ENCODE measurements at places on chromosomes 6 and 20. TPM values are rescaled to one million over a fixed set of nuclear protein-coding genes. Genes with fewer than 3 reads are reported as not detected.

STK4 gene
- 13.7 TPM for total RNA-seq

TGM3 gene
- total RNA-seq = not detected

OR2J3 gene
- not detected for total RNA-seq

OPRL1 gene
- total RNA-seq = 1.3 TPM

UNC93A gene
- total RNA-seq = not detected

CHD6 gene
- 38.5 TPM for total RNA-seq

CALHM5 gene
- under 0.01 TPM for total RNA-seq

PRND gene
- not detected for total RNA-seq

MRPS18B gene
- 74.9 TPM for total RNA-seq

TREM1 gene
- not detected for total RNA-seq

PERP gene
- 96.2 TPM for total RNA-seq

CLPSL2 gene
- total RNA-seq = not detected

EDN1 gene
- 91.0 TPM for total RNA-seq

TAP2 gene
- 24.7 TPM for total RNA-seq

HLA-DPB1 gene
- 57.7 TPM for total RNA-seq

FAM217A gene
- total RNA-seq = not detected

TRERF1 gene
- total RNA-seq = 5.9 TPM

MOG gene
- not detected for total RNA-seq

Measured in placental epithelial cell (primary cell).